ENCODE measurements at places on chromosomes 2 and 18. TPM values are rescaled to one million over a fixed set of nuclear protein-coding genes. Genes with fewer than 3 reads are reported as not detected.

KCNK3 gene
- total RNA-seq, result 0.71 TPM

DNA sequence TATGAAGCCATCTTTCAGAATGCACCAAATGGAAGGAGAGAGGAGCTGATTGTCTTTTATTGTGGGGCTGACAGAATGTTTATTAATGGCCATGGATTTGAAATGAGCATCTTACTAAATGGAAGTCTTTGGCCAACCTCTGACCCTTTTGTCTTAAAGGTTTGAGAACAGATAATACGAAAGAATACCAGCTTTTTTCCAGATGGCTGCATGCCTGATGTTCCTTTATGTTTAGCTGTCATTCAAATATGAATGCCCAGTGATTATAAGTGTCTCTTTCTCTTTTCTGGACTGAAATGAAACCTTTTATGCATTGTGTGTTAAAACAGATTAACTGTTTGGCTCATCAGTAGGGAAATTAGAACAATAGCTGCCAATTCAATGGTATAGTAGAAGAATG, 46.0 kb downstream of the PARD3B start:
- no peak for DNase-seq

SAG gene
- total RNA-seq, result not detected

GRCh38 chr18:63168287-63168686, 151.3 kb downstream of the BCL2 start:
- no peak for DNase-seq

- DNase-seq, result no peak
Observed at GRCh38 chr2:45332094-45332493, 279.0 kb downstream of the SRBD1 start.

ALPG gene
- 0.10 TPM for total RNA-seq

DNA sequence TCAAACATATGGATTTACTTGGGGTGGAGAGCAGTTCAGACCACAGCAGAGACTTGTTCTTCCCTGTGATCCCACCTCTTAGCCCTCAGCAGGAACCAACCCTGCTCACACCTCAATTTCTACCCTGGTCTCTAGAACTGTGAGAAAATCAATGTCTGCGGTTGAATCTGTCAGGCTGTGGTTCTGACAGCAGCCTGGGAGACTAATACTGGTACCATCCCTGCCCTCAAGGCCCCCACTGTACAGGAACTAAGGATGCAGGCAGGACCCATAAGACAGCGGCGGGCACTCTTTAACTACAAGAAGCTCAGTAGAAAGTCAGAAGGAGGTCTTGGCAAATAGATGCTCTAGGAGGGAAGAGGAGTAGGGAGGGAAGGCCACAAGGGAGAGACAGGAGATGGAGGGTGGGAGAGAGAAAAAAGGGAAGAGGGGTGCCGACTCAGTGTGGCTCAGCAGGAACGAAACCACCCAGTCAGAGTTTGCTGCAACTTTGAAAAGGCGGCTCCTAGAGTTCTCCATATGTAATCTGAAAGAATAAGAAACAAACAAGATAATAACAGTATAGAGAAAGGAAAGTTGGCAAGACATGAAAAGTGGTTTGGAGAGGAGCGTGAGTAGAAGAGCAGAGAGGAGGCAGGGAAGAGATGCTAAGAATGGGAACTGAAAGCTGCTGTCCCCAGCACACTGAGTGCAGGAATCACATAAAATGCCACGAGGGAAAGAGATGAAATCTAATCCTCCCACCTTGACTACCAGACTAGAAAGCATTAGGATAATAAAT, 323.9 kb upstream of the ID2 start:
- no peak for DNase-seq

DNA sequence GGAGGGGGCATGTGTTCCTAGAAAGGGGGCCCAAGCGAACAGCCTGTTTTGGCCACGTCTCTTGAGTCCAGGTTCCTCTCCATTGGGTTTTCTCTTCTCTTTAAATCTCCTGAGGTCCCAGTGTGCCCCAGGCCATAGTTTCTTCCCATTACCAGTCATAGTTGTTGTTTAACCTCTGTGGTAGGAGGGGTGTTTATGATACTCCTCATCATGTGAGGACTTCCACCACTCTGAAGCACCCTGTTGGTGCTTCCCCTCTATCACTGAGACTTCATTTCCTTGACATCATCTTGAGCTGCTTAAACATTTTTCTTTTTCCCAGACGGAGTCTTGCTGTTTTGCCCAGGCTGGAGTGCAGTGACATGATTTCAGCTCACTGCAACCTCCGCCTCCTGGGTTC, 45.9 kb downstream of the WIPF1 start:
- no peak for DNase-seq
